ENCODE measurements at places on chromosomes 1 and 21. TPM values are rescaled to one million over a fixed set of nuclear protein-coding genes. Genes with fewer than 3 reads are reported as not detected.

Gene CNR2
- not detected for total RNA-seq

Gene SLC37A1
- 6.9 TPM for total RNA-seq

Gene APOBEC4
- total RNA-seq: not detected

Gene WDR64
- not detected for total RNA-seq

Gene MEX3A
- 12.3 TPM for total RNA-seq

Gene SFT2D2
- total RNA-seq: 34.6 TPM

Gene FBLIM1
- total RNA-seq: 319 TPM

Gene ERG
- total RNA-seq: 55.8 TPM

Gene PKLR
- not detected for total RNA-seq

Gene DCLRE1B
- 2.1 TPM for total RNA-seq

Gene TCHHL1
- total RNA-seq: not detected

Gene CHIA
- total RNA-seq: not detected

Gene RBP7
- total RNA-seq: not detected

Gene CHTOP
- total RNA-seq: 37.1 TPM

Gene AKR7A3
- total RNA-seq: 0.28 TPM

Gene SLC25A33
- 5.5 TPM for total RNA-seq

Gene CACNA1S
- total RNA-seq: not detected

Gene S100A7A
- not detected for total RNA-seq

Gene LCE2C
- total RNA-seq: not detected

Gene AMY1A
- total RNA-seq: not detected

Gene TADA1
- total RNA-seq: 8.8 TPM

Gene SLAMF1
- total RNA-seq: not detected

Gene HMCN1
- total RNA-seq: 7.2 TPM

Gene TBCE
- 17.7 TPM for total RNA-seq

Gene PI4KB
- 37.5 TPM for total RNA-seq

Gene ACTL8
- not detected for total RNA-seq

Gene C1QA
- not detected for total RNA-seq

Gene CFHR4
- not detected for total RNA-seq

Gene ENAH
- total RNA-seq: 104 TPM

Gene ZNF593OS
- not detected for total RNA-seq

Gene MAP3K21
- total RNA-seq: 0.27 TPM

Gene KCTD3
- 42.2 TPM for total RNA-seq

Gene HSF2BP
- 4.3 TPM for total RNA-seq

Gene PCP4L1
- not detected for total RNA-seq

Gene TSTD1
- 22.9 TPM for total RNA-seq

Gene FCGR1A
- total RNA-seq: not detected

Gene GART
- 72.1 TPM for total RNA-seq

Gene IGFN1
- total RNA-seq: not detected

Gene BEND5
- not detected for total RNA-seq

Gene UTS2
- total RNA-seq: not detected

Gene KCNT2
- 0.09 TPM for total RNA-seq

Gene DEPDC1
- total RNA-seq: 5.6 TPM

Gene ANGPTL1
- total RNA-seq: under 0.01 TPM

Gene VHLL
- total RNA-seq: 0.09 TPM

Gene LCE3D
- not detected for total RNA-seq

Gene AIRE
- under 0.01 TPM for total RNA-seq

Gene HSD3B2
- not detected for total RNA-seq

Gene TDRD5
- total RNA-seq: not detected

Gene KCNJ9
- total RNA-seq: not detected

Gene LAMB3
- total RNA-seq: 21.8 TPM

Gene TCEANC2
- 2.2 TPM for total RNA-seq

Gene TEDDM1
- total RNA-seq: not detected
